Posterior vena cava (tissue), 2 donors: ENCODE measurements at places on chromosomes 1 and 21. TPM values are rescaled to one million over a fixed set of nuclear protein-coding genes. Genes with fewer than 3 reads are reported as not detected.

DNA sequence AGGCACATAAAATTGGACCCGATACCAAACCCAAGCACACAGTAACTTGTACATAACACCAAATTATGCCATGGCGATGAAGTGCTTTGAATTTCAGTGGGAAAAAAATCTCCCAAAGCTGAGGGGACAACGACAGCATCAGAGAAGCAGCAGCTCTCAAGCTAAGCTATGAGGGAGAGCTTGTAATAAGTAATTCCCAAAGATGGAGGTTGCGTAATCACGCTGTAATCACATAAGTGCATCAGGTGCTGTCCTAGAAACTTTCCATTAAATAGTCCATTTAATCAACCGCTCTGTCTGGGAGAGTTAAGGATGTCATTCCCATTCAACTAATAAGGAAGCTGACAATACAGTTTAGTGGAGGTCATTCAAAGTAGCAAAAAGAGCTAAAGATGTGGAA is 37.6 kb upstream of the KRTAP19-8 start:
- DNase-seq: no peak

ZNF670 gene
- total RNA-seq: 3.9 TPM

CYB5RL gene
- total RNA-seq: 5.0 TPM

INKA2 gene
- 12.4 TPM for total RNA-seq

SPATA45 gene
- not detected for total RNA-seq

MMP23B gene
- total RNA-seq: 78.5 TPM

GRCh38 chr1:182368358-182368757 is 23.2 kb downstream of the GLUL start:
- DNase-seq: no peak

DNA sequence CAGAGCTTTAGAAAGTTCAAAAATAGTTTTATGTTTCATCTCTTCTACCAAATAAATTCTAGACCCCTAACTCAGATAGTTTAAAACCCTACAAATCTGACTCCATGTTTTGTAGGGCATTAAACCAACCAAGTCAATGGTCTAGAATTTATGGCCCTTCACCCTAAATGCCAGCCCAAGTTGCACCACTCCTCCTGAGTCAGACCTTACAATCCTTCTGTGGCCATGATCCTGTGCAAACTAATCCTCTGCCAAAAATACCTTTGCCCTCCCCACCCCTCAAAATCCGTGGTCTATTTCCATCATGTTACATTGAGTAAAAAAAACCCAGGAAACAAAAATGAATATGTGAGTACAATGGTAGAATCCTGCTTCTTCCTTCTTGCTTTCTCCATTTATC is 179.3 kb downstream of the NR5A2 start:
- no peak for DNase-seq

HSD11B1 gene
- total RNA-seq: 17.2 TPM

DNA sequence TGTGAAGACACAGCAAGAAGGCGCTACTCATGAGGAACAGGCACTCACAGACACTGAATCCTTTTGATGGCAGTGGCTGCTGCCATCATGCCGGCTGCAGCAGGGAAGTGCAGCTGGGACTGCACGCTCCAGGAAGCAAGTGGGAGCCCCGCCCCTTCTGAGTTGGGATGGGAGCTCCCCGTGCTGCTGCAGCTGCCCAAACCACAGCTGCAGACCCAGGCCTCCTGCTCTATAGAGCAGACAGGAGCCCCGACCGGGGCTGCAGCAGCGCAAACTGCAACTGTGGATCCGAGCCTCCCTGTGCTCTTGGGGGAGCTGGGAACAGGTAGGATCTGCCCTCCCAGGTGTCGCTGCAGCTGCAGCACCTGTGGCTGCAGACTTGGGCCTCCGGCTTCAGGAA is 65.2 kb upstream of the MARK1 start:
- no peak for DNase-seq

SPATA17 gene
- 0.51 TPM for total RNA-seq

- no peak for DNase-seq
Observed at GRCh38 chr21:23949493-23949892, 1657.8 kb downstream of the MRPL39 start.

DNA sequence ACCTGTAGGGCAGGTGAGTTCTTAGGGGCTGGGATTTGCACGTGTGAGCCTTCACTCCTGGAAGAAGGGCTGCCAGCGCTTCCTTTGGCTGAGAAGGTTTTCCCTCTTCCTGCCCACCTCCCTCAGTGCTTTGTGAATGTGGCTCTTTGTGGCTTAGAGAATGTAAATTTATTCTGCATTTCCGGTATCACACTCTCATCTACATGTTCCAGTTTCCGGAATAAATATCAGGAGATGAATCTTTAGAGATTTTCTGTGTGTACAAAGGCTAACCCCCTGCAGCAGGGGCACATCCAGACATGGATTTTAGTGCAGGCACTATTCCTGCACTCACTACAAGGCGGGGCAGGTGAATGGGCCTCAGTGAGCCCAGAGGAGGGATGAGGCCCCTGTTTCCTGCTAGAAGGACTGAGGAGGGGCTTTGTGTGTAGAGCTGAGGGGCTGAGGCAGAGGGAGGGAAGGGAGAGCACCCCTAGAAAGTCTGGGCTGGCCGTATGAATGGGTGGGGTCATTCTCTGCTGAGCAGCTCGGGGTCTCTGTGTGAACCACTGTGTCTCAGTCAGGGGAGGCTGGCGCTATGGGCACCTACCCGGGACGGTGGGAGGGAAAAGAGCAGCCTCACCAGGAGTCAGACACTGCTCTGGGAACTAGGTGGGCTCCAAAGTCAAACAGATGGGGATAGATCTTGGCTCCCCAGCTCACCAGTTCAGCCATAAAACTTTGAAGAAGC is 207.5 kb downstream of the MATN1 start:
- peak; percentile 41 for DNase-seq

DNA sequence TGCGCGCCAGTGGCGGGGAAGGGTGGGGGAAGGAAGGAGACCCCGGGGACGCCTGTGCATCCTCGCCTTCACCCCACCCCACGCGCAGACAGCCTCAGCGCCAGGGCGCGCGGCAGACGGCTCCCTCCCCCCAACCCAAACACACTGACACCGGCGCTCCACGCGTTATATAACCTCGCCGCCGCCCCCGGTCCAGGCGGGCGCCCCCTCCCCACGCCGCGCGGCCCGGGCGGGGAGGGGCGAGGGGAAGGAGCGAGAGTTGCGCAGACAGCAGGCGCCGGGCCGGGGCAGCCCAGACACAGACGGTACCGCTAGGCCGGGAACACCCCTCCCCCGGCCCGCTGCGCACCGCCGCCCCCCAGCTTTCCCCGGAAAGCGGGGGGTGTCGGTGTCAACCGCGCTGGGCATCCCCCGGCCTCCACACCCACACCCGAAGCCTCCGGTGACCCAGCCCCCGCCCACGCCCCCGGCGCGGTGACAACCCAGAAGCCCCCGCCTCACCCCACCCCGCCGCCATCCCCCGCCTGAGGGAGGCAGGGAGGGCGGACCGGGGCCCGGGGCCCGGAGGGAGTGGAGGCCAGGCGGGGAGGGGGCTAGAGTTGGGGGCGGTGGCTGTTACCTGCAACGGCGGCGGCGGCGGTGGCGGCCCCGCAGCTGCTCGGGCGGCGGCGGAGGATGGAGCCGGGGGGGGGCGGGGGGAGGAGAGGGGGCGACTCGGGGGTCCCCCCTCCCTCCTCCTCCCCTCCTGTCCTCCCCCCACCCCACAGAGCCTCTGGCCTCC is 432 bp downstream of the AKT3 start:
- DNase-seq: peak; percentile 83

DNA sequence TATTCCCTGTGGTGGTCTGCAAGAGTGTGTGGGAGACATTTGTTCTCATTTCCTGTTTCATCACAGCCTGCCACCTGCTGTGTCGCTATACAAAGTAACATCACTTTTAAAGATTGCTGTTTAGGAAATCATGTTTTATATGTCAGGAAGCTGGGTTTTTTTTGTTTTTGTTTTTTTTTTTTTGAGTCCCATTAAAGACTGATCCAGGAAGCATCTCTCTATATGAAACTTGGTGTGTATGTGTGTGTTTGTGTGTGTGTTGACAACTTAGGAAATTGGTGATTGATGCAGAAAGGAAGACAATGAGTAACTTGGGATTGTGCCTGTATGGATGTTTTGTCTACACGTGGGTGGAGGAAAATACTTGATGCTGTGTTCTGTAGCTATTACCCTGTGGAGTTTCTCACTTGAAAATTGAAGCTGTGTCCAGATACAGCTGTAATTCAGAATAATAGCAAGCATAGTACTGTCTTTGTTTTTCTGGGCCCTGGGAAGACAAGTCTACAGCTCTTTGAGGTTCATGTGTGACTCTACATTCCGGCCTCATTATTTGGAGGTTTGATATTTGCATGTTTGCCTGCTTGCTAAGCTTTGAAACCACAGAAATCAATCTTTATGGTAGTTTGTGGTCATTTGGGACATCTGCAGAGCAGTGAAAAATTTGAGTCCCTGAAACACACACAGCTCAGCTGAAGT is 47.9 kb downstream of the LAMC1 start:
- no peak for DNase-seq

- DNase-seq: peak; percentile 81
Observed at GRCh38 chr1:61450454-61450853, 274.5 kb downstream of the TM2D1 start.

DNA sequence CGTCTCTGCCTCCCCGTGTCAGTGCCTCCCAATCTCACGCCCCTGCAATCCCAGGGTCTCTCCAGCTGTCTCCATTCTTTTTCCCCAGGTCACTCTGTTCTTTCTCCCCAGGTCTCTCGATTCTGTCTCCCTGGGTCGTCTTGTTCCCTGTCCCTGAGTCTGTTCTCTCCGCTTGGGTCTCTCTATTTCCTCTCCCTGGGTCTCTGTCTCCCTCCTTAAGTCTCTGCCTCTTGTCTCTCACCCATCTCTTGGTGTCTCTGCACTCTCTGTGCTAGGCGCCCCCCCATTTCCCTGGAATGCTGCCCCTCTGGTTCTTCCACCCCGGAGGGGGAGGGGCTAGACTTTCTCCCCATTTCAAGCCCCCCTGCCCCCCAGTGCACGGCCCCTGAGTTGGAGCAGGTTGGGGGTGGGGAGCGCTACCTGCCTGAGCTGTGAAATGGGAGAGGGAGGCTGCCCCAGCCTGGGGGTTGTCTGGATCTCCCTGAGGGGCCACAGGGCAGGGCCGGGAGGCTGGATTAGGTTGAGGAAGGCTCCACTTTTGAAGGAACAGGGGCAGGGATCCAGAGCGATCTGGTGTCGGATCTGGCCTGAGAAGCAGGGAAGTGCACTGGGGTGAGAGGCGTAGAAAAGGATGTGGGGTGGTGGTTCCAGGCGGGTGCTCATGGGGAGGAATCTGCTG is 1.4 kb downstream of the PTPRF start:
- DNase-seq: peak; percentile 46

UBL4B gene
- total RNA-seq: not detected

TLCD4 gene
- 17.4 TPM for total RNA-seq

- peak; percentile 52 for DNase-seq
Observed at GRCh38 chr21:45846373-45847160, 135.0 kb upstream of the COL6A1 start.

CRP gene
- total RNA-seq: 0.65 TPM

DNA sequence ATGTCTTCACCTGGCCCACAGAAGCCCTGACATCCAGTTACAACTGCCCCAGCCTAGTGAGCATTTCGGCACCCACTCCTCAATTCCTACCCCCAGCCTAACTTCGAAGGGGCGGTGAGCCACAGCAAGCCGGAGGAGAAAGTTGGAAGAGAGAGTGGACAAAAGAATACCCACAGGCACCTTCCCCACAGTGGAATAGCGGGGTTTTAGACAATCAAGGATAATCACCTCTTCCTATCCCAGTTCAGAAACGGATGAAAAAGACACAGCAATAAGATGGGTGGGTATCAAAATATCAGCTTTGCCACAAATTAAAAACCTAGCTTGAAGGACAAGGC is 1.3 kb upstream of the LSS start:
- DNase-seq: no peak

DNA sequence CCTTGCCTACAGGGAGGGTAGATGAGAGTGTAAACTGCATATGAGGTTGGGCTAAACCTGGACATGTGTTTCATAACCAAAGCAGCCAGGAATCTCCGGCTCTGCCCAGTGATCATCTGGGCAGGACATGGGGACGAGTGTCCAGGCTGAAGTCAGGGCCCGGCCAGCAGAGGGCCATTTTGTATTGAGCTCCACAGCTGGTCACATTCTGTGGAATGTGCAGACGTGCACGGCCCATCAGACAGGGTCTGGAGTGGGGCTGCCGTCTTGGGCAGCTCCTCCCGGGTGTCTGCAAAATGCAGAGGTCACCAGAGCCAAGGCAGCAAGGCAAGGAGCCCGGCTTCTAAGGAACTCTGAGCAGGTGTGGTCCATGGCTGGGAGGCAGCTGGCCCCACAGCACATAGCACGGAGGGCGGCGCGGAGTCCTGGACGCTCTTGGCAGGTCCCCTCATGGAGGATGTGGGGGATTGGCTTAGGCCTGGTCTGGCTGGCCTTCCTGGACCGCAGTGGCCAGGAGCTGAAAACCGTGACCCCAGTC is 6.2 kb downstream of the LRRC3 start:
- DNase-seq: peak; percentile 64

DNA sequence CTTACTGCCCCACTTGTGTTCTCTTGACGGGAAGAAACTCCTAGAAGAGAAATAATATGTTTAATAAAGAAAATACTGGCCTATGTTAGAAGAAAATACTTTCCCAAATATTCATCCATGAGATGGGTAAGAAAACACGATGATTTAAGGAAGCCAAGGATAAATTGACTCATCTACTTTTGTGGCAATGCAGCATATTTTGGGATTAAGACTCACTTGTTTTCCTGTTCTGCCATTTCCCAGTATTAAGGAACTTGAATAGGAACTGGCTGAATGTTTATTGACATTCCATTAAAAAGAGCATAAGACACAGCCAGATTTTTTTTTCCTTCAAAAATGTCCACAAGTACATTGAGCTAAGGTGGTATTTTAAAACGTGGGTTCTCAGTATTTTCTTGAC is 10.9 kb upstream of the ADAMTS5 start:
- DNase-seq: no peak

DNA sequence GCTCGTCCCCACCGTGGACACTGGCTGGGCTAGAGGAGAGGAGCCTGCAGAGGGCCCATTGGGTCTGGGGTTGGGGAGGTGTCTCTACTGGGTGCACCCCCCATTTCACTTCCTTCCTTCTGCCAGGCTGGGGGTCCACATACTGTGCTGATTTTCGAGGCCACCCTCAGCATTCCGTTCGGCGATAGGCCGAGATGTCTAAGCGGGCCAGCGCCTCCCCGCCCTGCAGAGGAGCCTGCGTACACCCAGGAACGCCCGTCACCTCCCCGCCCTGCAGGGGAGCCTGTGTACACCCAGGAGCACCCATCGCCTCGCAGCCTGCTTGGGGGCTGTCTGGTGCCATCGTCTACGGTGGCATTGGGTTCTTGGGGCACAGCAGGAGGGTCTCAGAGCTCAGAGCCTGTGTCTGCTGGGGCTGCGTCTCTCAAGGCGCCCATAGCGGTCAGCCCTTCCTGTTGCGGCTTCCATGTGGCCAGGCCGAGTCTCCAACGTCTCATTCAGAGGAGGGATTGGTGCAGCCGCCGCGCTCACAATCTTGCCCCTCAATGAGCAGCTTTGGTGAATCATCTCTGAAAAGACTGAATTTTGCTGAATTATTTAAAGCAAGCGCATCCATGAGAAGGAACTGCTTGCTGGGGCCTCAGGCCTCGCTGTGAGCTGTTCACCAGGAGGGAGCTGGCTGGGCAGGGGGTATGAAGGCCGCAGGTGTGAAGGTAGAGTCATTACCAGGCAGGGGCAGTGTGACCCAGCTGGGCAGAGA is 30.7 kb upstream of the AGPAT3 start:
- DNase-seq: peak; percentile 76

SELP gene
- 14.2 TPM for total RNA-seq

GRCh38 chr1:118717893-118718292 is 270.2 kb downstream of the TBX15 start:
- no peak for DNase-seq

AGBL4 gene
- total RNA-seq: not detected

CD1B gene
- total RNA-seq: not detected

DNAJC28 gene
- total RNA-seq: 1.6 TPM

GRCh38 chr1:87735750-87736149 is 407.1 kb downstream of the LMO4 start:
- no peak for DNase-seq

PGM1 gene
- 36.0 TPM for total RNA-seq
